ENCODE measurements at places on chromosomes 12 and 14. TPM values are rescaled to one million over a fixed set of nuclear protein-coding genes. Genes with fewer than 3 reads are reported as not detected.

Gene FAM222A
- total RNA-seq: 0.29 TPM

Gene PTCSC3
- not detected for total RNA-seq

Gene SMCO2
- total RNA-seq: 0.19 TPM

Gene MYF5
- total RNA-seq: not detected

Gene LUM
- total RNA-seq: not detected

Gene SETD3
- 56.8 TPM for total RNA-seq
